Right kidney (tissue), 9 donors: ENCODE measurements at places on chromosomes 6 and 20.

- no peak for DNase-seq
Observed at GRCh38 chr20:1449370-1449769, 17.3 kb downstream of the NSFL1C start.

DNA sequence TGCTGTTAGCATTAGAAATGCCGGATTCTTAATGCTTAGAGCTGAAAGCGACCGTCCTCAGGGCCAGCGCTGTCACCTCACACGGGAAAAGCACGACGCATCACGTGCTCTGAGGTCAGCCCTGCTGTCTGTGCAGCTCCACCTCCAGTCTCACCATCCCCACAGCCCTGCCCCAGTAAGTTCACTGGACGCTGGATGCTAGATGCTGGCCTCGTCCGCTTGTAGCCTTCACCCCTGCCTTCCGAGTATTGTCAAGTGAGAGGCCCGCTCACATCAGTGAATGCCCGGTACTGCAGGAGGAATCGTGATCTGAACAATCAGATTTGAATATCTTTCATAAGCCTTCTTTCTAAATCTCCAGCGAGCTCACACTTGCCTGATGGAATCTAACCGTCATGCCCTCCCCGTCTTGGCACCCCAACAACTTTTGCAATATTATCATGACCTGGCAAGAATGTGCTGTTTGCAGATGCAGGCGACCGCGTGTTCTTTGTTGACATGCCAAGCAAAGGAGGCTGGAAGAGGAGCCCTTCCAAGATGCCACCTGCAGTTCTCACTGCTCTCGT lies 64.9 kb downstream of the DLL1 start:
- no peak for DNase-seq

- no peak for DNase-seq
Observed at GRCh38 chr20:62053465-62054196, 12.1 kb downstream of the TAF4 start.

GRCh38 chr6:139485185-139485584 lies 110.7 kb upstream of the CITED2 start:
- no peak for DNase-seq

GRCh38 chr6:3297006-3297405 lies 38.3 kb downstream of the PSMG4 start:
- no peak for DNase-seq

DNA sequence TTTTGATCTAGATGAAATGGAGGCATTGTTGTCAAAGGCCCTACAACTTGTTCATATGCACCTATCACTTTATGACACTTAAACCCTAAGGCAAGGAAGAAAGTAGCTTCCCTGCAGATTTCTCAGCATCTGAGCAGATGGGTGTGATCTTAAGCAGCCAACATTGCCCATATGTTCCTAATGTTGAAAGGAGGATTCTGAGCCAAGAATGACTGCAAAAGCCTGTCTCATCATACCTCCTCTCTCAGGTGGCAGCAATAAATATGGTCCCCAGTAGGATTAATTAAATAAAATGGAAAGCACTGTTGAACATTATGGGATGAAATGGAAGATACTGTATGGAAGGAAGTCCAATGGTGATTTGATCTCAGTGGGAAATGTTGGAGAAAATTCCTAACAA lies 538.1 kb upstream of the MAN1A1 start:
- no peak for DNase-seq

DNA sequence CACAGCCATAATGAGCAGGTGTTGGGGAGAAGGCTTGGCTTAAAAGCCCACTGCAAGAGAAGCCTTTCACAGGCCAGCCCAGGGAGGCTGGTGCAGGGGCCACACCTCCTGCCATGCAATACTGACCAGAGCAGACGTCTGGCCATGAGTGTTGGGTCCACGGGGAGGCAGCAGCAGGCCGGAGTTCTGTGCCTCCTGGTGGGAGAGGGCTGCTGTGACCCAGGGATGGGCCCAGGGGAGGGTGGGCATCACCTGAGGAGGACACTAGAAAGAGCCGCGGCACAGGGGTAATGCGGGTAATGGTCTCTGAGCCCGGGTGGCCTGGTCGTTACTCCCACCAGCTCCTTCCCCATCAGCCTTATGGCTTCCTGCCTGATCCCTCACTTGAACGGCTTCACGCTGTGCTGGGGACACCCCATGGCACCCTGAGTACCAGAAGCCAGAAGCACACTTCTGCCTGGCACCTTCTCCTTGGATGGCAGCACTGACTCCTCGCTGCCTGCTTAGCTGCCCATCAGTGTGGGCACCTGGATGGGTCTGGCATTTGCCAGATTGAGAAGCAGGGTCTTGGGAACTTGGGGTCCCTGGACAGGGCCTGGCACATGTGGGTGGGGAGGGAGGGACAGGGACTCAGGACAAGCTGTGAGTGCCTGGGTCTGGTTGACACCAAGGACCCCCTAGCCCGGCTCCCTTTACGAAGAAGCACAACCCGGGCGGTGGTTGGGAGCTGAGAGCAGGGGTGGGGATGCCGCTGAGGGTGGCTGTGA lies 108.8 kb downstream of the ASXL1 start:
- DNase-seq: no peak
